Vagina (tissue), 2 donors: ENCODE measurements at places on chromosomes 13 and 19.

DNA sequence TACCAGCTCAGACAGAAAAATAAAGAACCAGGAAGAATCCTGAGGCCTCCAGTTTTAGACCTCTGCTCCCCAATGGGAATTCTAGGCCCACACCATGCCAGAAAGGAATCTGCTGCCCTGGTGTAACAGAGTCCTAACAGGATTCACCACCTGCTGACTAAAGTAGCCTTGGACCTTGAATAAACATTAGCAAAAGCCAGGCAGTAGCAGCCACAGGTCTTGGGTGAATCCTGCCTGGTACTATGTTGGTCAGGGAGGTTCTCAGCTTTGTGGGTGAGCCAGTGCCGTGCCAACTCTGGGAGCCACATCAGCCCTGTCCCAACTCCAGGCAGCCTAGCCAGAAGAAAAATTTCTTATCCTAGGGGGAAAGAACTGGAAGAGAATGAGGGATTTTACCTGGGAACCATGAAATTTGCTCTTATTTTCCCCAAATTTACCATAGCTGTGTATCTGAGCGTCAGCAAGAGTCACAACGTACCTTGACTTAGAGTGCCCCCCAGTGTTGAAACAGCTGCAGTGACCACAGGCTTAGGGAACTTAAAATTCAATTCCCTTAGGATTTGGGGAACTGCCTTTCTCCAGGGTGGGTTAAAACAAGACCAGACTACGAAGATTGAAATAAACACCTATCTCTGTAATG is 1895.6 kb upstream of the PRR20A start:
- no peak for DNase-seq

DNA sequence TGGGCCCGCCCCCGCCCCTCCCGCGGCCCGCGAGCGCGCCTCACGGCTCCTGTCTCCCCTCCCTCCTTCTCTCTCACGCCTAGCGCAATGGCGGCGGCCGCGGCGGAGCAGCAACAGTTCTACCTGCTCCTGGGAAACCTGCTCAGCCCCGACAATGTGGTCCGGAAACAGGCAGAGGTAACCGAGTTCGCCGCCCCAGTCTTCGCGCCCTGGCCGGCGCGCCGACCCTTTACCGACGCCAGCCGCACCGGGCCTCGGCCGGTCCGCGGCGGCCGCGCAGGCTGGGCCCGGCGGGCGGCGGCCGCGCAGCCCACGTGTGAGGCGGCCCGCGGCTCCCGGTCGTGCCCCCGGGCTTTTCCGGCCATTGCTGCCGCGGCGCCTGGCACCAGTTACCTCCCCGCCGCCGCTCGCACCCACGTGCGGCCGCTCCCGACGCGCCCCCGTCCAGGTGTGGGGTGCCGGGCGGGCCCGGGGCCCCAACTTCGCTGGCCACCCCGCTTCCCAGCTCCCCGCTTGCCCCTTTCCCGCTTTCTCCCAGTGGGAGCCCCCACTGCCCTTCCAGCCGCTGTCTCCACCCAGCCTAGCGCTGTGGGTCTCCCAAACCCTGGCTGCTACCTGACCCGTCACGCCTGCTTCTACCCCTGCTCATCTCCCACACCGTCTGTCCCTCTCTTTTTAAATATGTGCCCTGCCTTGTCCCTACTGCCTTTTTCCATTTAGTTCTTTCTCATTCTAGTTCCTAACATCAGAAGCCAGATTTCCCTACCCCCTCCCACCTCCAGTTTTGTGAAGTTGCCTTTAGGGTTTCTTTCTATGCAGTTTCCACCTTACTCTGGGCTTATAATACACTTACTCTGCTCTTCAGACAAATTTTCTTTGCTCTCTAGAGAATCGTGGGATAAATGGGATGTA is 23.4 kb downstream of the IPO5 start:
- no peak for DNase-seq

- no peak for DNase-seq
Observed at GRCh38 chr13:86737334-86737932, 933.7 kb upstream of the SLITRK5 start.

- no peak for DNase-seq
Observed at GRCh38 chr13:107585469-107586180, 629.7 kb downstream of the LIG4 start.

- no peak for DNase-seq
Observed at GRCh38 chr13:39956036-39956435, 300.6 kb downstream of the COG6 start.

GRCh38 chr13:99878921-99879610 is 92.5 kb downstream of the ZIC5 start:
- DNase-seq = no peak

DNA sequence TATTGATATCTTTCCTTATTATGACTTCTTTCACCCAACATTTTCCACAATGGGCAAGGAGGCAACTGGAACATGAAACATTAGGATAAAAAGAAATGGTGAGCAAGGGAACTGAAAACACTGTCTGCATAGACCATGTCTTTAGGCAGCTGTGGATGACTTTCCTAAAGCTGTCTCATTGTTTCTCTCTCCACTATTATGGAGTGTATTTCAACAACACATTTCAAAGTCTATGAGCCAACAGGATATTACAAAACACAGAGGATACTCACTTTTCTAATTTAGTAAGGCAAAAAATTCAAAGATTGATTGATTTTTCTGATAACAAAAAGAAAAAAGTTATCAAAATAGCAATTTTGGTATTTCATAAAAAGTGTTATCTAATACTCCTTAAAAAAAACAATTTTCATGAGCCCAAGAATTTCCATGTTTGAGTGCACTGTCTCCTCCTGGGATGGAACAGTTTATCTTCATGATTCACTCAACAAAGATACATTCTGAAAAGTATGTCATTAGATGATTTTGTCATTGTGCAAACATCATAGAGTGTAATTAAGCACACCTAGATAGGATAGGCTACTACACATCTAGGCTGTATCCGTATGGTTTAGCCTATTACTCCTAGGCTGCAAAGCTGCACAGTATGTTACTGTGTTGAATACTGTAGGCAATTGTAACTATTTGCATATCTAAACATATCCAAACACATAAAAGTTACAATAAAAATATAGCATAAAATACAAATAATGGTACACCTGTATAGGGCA is 1568.4 kb downstream of the SLITRK5 start:
- DNase-seq = no peak

DNA sequence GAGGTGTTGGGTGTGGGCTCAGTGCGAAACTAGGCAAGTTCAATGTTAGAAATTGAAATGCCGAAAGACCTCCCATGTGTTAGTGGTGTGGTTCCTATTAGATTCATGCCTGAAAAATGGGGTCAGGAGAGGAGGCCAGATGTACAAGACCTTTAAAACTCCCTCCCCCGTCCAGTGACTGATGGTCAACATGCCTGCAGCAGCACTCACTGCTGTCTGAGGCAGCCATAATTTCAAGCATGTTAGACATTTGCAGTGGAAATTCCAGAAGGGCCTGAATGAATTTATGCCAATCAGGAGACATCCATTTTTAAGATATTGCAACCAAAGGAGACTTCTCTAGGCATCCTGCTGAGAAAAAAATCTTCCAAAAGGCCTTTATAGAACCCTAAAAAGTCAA is 426.9 kb upstream of the NBEA start:
- no peak for DNase-seq

DNA sequence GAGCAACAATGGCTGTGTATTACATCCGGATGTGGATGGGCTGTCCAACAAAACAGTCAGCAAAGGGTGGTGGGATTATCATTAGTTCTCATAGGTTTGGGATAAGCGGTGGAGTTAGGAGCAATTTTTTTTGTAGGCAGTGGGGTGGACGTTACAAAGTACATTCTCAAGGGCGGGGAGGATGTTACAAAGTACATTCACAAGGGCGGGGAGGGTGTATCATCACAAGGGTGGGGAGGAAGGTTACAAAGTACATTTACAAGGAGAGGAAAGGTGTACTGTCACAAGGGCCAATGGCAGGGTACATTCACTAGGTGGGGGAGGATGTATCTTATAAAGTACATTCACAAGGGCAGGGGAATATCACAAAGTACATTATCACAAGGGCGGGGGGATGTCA is 20.8 kb upstream of the ZNF561 start:
- no peak for DNase-seq

DNA sequence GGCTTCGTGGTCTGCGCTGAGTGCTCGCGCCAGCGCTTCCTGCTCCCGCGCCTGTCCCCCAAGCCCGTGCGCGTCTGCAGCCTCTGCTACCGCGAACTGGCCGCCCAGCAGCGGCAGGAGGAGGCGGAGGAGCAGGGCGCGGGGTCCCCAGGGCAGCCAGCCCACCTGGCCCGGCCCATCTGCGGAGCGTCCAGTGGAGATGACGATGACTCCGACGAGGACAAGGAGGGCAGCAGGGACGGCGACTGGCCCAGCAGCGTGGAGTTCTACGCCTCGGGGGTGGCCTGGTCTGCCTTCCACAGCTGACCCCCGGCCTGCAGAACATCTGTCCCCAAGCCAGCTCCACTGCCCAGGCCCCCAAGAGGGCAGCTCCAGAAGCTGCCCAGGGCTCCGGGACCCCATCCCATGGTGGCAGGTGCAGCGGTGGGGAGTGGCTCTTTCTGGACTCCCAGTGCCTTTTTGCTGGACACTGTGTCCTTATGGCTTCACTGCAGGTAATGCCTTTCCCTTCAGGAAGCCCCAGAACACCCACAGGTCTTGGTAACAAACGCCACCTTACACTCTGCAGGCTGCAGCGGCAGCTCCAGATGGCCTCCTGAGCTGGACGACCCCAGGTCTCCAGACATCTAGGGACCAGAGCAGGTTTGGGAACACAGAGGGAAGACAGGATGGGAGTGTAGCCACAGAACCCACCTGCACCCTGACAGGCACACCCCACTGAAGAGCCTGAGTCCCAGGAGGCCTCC is 9.3 kb downstream of the PLEKHF1 start:
- no peak for DNase-seq

GRCh38 chr13:73440296-73440895 is 381.6 kb downstream of the KLF5 start:
- DNase-seq = no peak

GRCh38 chr13:40161931-40162330 is 504.5 kb downstream of the FOXO1 start:
- no peak for DNase-seq

GRCh38 chr13:113500530-113501265 is 10.2 kb upstream of the DCUN1D2 start:
- no peak for DNase-seq

DNA sequence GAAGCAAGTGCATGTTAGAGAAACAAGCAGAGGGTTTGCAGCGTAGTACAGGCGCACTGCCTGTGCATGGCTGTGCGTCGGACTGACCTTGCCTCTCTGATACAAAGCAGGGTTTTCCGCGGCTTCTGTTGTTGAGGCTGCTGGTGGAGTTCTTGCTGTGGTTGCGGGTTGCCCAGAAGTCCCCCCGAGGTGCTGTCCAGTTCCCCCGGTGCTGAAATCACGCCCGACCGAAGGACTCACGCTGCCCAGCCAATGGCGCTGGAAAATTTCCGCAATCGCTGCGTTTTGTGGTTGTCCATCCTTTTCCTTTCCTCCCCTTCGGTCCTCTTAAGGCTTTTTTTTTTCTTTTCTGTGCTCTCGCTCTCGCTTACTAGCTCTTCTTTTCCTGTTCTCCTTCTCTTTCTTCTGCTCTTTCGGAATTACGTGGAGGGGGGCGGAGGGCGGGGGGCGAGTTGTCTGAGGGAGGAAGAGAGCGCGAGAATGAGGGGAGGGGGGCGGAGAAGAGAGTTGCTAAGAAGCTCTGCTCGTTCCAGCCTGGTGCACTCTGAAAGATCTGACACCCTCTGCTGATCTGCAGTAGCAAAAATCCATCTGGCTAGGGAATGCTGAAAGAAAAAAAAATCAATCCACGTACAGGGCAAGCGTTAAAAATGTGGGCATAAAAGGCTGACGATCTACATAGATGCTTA is at the start of gene SLITRK1:
TSS of gene SLITRK1 (minus strand) at position 558 of the 689 bp plus-strand sequence. CDS start 967 bp downstream, outside the sequence.
- DNase-seq = no peak

GRCh38 chr19:58551577-58552471 is 3.1 kb downstream of the CHMP2A start:
- no peak for DNase-seq
